ENCODE measurements at places on chromosomes 16 and 17. TPM values are rescaled to one million over a fixed set of nuclear protein-coding genes. Genes with fewer than 3 reads are reported as not detected.

DNA sequence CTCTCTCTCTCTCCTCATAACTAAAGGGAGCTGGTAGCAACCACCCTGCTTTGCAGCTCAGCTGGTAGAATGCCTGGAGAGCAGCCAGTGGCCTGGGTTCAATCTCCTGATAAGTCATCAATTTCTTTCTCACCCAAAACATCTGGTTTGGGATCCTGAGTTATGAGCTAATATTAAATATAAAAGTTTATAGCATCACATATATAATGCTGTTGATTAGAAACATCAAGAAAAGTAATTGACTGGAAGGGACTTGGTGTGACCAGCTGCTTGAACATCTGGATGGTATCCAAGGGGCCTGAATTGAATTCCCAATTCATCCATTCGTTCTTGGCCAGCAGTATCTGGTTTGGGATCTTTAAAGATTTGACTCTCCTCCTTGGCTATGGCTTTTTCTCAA lies 12.2 kb upstream of the ELAC2 start:
- no peak for DNase-seq

DNA sequence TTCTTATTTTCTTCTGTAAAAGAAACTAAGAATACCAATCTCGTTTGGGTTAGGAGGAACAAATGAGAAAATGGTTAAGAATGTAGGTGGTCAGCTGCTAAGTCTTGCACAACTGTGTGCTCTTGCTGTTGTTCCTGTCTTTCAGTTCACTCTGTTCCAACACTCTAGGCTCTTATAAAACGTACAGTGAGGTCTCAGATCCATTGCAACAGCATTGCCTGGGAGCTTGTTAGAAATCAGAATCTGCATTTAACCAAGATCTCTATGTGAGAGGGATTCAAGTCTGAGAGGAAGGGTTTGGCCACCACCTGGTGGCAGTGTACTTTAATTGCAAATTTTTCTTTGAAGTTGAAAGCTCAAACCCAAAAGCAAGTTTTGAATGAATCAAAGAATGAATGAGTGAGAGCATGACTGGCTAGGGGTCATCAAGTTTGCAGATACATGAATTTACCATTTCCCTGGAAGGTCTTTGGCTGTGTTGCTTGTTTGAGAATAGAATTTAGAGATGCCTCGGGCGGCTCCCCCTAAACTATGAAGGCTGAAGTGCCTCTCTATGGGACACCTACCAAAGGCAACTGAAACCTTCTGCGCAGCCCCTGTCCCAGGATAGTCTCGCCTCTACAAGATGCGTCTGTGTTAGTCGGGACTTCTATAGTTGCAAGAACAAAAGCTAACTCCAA lies 2.5 kb downstream of the ALOX15B start:
- no peak for DNase-seq

- no peak for DNase-seq
Measured at GRCh38 chr17:55272711-55273578, 8.2 kb downstream of the HLF start.

DNA sequence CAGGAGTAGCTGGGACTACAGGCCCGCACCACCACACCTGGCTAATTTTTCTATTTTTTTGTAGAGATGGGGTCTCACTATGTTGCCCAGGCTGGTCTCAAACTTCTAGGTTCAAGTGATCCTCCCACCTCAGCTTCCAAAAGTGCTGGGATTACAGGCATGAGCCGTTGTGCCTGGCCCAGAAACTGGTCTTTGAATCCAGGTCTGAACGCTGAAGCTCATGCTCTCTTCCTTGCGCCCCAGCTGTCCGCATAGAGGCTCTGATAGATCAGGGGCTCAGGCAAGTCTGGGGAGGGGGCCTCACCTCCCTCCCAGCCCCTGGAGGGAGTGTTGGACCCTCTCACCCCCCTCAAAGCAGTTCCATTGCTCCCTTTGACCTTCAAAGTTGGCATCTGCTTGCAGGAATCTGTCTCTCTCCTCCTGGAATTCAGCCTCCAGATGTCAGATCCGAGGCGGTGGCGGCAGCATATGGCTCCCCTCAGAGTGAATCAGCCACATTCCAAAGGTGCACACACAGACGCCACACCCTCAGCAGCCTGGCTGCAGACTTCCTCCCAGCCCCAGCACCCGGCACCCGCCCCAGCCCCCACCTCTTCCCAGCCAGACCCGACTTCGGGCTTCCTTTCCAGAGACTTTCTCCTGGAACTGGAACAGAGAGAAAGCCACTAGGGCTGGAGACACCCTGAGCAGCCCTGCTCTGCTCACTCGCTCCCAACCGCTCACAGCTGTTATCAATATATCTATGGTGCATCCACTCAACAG lies 16.9 kb upstream of the GLIS2 start:
- peak; percentile 85 for DNase-seq

DNA sequence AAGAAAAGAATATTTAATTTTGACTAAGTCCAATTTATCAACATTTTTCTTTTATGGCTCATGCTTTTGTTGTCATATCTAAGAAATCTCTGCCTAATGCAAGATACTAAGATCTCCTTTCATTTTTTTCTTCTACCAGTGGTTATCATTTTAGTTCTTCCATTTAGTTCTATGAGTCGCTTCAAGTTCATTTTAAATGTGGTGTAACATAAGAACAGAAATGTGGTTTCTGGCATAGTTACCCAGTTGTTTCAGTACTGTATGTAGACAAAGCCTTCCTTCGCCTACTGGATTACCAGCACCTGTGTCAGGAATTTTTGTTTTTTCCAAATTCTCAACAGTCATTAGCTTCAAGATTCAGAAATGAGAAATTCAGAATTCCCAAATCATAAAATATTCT lies 175.7 kb downstream of the PARN start:
- no peak for DNase-seq

GRCh38 chr17:78532922-78533640 lies 44.1 kb downstream of the DNAH17 start:
- DNase-seq = no peak

Gene FDXR
- 23.0 TPM for total RNA-seq

DNA sequence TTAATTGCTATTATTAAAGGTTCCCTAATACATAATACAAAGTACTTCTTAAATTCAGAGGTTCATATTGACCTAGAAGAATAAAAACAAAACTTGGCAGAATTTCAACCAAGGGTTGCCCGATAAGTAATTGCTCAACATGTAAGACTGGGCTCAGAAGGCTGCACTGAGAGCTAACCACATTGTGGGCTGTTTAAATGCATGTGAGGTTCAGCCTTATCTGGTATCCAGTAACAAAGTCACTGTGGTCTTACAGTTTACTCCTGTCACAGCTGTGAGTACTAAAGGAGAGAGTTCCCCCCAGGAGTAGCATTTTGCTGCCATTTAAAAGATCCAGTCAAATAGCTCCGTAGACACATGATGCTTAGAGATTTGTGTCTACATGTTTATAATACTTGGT lies 1.6 kb upstream of the DHRS11 start:
- no peak for DNase-seq

DNA sequence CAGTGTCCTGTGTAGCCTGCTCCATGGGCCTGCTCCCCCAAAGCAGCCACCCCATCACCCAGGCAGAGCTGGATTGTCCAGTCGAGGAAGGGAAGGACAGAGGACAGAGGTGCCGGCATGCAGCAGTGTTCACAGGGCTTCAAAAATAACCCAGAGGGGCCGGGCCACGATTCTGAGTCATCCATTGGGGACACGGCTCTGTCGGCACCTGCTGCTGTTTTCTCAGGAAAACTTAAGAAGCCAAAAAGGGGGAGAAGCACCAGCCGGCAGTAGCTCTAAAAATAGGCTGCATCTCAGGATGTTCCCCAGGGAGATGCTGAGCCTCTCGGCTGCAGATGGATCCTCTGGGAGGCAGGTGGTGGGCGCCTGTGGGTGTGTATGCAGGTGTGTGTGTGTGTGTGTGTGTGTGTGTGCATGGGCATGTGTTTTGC lies 1.6 kb downstream of the CA7 start:
- no peak for DNase-seq

DNA sequence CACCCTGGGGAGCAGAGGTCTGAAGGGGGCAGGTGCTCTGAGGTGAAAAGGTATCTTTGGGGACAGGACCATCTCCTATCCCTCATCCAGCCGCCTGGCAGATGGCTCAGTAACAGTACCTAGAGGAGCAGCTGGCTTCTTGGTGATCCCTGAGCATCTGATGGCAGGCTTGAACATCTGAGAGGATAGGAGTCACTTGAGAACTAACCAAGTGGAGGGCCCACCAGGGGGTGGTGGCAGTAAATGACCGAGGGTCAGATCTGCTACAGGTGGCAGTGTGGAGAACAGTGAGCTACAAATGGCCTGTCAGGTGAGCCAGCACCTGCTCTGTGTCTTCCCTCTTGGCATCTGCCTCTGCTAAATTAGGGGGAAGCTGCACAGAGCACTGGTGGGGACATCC lies 13.8 kb downstream of the HROB start:
- DNase-seq = no peak

Gene MT1M
- total RNA-seq = not detected

DNA sequence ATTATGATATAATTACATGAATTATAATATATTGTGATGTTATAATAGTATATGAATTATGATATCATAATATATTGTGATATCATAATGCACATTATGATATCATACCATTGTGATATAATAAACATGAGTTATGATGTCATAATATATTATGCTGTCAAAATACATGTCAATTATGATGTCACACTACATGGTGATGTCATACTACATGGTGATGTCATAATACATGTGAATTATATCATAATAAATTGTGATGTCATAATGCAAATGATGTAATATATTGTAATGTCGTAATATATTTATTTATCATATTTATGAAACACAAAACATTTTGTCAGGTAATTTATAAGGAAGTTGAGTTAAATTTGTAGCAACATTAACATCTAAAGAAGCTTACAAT lies 1950.1 kb downstream of the TP53TG3F start:
- no peak for DNase-seq

DNA sequence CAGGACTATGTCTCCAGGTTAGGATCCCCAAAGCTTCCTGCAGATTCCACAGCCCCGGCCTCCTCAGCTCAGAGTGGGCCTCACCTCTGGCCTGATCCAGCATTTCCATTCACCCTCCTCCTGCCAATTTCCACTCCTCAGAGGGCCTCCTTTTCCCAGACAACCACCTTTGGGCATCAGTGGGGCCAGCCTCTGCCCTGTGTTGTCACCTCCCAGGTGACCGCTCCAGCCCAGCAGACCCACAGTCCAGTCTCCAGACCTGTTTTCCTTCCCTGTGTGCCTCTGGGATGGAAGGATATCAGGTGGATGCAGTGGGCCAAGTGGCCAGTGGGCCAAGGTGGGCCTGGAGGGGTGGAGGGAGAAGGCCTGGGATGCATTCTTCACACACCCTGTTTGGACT lies 32.7 kb downstream of the B9D1 start:
- no peak for DNase-seq

DNA sequence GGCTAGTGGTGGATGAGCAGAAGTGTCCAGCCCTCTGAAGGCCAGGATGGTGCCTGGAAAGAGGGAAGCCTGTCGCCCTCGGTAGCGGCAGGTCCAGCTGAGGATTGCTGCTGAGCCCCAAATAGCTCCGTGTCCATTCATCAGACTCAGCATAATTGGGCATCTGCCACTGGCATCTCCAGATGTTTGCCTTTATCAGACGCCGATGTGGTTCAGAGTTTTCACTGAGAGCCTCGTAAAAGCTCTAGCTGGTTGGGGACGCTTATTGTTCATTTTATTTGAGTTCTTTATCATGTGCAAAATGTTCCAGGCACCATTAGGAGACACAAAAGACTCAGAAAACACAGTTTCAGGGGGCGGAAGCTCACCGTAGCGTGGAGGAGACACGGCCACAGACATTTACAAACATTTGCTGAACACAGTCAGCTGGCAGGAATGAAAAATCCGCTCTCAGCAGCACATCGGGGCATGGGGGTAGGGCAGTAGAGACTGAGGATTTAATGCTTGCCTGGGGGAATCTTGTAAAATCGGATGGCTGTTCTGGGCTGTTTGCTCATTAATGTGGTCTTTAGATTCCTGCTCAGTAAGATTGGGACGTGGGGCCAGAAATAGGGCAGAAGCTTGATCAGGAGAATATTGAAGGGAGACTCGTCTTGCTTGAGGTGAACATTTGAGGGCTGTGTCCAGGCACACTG lies 41.7 kb downstream of the SMPD3 start:
- DNase-seq = no peak

GRCh38 chr16:90057738-90058173 lies 19.4 kb downstream of the PRDM7 start:
- DNase-seq = no peak

Gene TMEM219
- total RNA-seq = 87.5 TPM

GRCh38 chr17:76633628-76634328 lies 9.8 kb downstream of the ST6GALNAC1 start:
- no peak for DNase-seq

DNA sequence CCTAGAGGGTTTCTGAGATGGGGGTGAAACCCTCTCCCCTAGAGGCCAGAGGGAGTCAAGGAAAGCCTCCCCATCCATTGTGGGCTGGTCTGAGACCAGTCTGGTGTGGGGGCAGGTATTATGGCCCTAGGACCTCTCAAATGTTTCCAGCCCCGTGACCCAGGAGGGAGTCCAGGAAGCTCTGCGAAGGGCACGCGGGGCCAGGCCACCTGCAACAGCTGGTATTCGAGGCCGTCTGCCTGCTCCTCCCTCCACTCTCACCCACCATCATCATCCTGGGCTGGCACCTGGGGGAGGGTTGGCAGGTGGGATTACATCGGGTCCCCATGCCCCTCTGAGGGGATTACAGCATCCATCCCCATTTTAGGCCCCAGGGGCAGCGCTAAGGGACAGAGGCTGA lies 38.1 kb upstream of the DLX4 start:
- no peak for DNase-seq

Gene TM4SF5
- not detected for total RNA-seq

DNA sequence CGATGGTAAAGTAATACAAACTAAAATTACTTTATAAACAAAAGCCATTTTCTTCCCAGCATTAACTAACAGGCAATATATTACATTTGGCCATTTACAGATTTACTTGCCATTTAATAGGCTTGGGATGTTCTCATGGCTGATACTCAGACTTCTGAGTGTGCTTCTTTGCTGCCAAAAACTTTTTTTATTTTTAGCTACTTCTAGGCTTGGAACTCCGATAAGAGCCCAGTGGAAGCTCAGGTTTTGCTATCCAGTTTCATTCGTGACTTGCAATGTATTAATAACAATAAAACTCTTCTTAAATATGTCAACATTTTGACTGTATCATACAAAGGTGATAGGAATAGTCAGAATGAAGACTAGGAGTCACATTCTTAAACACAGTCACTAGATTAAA lies 152.3 kb downstream of the ITFG1 start:
- DNase-seq = no peak

Gene CD300H
- total RNA-seq = not detected

DNA sequence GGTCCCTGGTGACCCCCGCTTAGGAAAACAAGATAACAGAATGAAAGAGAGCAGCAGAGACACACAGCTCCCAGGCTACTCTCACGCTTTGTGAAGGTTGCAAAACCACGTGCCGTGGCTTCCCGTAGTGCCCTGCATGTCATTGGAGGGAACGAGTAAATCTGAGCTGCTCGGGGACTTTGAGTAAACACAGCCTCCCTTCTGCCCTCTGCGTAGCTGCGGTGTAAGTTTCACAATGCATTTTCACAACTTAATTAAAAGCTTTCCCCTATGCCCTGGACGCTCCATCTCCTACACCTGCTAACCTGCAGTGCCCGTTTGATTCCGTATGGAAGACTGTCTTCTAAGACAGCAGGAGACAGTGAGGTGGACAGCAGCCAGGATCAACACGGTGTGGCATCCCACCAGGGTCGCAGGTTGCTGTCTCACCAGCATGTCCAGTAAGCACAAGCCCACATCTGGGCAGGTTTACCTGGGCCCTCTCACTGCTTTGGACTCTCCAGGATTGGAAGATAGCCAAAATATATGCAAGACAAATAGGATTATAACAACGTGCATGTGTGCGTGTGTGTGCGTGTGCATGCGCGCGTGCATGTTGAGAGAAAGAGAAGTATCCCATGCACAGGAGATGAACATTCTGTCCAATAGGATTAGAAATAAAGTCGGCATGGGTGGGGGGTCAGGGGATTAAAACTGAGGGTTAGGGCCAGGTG lies 116.4 kb upstream of the RCVRN start:
- DNase-seq = no peak

All from mesothelial cell of epicardium (in vitro differentiated cells).